ENCODE measurements at places on chromosomes 1 and 21. TPM values are rescaled to one million over a fixed set of nuclear protein-coding genes. Genes with fewer than 3 reads are reported as not detected.

DNA sequence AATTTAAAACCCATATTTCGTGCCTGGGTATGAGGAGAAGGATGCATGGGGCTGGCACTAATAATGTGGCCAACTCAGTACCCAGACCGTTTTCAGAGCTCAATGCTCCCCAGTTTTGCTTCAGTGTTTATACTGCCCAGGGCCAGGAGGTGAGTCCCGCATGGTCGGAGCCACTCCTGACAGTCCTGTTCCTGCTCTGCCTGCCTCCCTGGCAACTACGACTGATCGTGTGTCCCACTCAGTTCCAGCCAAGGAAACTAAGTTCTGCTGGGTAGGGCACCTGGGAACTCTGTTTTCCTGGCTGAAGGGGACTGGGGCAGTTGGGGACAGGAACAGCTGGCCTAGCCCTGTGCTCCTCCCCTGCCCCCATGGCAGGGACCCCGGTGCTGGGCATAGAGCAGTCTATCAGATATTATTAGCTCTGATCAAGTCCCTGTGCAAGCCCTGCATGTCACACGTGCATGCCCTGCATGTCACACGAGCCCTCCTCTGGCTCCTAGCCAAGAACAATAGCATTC, 19.2 kb downstream of the S100A7 start:
- no peak for DNase-seq

DNA sequence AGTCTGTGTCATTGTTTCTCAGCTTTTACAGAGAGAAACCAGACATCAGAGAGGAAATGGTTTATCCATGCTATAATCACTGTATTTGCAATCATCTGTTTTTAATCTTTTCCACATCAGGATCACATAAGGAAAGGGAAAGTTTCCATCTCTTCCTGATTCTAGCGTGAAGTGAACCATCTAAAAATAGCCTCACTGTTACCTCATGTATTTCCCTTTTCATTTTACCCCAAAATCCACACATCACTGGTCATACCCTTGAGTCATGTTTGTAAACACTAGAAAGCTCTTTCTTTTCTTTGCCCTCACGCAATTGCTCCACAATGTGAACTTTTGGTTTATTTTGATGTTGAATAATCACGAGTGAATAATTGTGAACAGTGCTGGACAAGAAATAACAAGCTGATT, 146.0 kb downstream of the PLA2G4A start:
- DNase-seq = no peak

DNA sequence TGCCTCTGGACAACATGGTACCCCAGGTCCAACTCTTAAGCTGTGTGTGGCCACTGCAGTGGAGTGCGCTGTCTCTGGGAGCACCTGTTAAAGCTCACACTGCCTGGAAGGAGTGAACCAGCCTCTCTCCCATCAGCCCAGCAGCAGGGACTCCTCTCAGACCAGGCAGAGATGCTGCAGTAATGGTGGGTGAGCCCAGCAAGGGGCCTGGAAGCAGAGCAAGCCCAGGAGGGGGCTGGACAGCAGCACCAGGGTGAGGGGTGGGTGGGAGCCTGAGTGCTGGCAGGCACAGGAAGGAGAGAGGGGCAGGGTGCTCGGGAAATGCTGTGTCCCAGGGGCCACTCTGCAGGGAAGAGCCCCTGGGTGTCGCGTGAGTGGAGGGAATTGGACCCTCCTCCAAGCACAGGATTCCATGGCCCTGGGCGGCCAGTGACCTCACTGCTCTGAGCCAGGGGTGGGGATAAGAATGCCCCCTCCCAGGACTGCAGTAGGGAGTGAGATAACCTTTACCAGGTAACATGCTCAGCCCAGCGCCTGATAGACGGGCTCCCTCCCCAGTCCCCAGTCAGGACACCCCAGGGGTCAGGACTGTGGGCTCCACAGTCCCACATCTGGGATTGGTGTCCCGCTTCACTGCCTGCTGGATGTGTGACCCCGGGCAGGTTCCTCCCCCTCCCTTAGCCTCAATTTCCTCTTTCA, 313.1 kb downstream of the MATN1 start:
- DNase-seq = no peak

GRCh38 chr1:183124259-183124658, 61.8 kb upstream of the LAMC2 start:
- DNase-seq = no peak

The C8B gene
- not detected for total RNA-seq

- no peak for DNase-seq
Measured at GRCh38 chr1:222920169-222920568, 105.3 kb downstream of the DISP1 start.

GRCh38 chr1:73803380-73803779, 394.6 kb downstream of the LRRIQ3 start:
- no peak for DNase-seq

DNA sequence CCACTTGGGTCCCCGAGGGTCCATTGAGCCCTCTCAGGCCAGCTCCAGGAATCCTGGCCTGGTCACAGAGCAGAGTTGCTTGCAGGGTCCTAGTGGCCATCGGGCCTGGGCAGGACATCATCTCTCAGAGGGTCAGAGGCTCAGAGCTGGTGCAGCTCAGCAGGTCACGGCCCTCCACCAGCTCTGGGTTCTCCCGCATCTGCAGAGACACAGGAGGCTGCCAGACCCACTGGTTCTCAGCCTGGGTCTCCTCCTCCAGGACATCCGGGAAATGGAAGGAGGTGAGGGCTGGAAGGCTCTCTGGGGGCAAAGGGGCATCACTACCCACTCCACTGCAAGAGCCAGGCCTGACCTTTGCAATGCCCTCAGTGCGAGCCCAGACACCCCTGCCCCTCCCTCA, 6.5 kb downstream of the TMEM54 start:
- no peak for DNase-seq

- DNase-seq = no peak
Measured at GRCh38 chr1:222670110-222670509, 42.2 kb downstream of the AIDA start.

DNA sequence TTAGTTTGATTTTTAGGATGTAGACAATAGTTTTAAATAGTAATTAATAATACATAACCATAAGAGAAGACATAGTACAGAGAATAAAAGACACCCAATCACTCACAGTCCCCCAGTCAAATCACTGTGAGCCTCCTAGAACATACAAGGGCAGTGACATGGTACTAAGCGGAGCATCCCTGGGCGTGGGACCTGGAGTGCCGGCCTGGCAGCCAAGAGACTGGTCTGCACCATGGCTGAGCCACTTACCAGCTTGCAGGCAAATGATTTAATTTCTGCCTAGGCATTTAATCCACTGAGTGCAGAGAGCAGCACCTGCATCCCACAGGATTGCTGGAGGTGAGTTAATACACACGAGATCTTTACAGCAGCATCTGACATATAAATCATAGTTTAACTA, 20.4 kb downstream of the SDHB start:
- no peak for DNase-seq

DNA sequence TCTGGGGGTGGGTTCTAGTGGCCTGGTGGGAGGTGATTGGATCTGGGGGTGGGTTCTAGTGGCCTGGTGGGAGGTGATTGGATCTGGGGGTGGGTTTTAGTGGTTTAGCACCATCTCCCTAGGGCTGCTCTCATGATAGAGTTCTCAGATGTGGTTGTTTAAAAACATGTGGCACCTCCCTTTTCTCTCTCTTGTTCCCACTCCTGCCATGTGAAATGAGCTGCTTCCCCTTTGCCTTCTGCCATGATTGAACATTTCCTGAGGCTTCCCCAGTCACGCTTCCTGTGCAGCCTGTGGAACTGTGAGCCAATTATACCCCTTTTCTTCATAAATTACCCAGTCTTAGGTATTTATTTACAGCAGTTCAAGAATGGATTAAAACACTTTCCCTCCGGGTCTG, 327.3 kb upstream of the AJAP1 start:
- no peak for DNase-seq

DNA sequence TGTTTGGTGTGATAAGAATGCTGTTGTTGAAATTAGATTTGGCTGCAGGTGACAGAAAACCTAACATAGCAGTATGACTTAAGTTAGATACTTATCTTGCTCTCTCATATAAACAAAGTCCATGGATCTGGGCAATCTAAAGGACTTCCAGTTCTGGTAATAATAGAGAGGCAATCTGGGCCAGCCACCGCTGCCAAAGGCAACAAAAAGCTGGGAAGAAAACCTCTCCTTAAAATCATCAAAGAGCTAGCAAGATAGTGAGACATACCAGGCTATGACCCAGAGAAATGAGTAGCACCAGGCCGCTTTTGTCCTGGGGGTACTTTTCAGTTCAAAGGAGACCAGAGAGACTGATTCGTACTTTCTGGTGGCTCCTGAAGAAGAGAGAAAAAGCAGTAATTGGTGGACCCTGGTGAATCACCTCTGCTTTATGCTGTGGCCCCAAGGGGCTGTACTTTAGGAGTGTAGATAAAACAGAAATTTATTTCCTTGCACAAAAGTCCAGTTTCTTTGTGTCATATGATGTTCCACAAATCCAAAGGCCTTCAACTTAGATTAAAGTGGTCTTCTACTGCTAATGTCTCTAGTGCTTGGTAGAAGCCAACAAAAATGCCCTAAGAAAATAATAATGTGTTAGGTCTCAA, 125.4 kb downstream of the TBX19 start:
- DNase-seq = no peak

DNA sequence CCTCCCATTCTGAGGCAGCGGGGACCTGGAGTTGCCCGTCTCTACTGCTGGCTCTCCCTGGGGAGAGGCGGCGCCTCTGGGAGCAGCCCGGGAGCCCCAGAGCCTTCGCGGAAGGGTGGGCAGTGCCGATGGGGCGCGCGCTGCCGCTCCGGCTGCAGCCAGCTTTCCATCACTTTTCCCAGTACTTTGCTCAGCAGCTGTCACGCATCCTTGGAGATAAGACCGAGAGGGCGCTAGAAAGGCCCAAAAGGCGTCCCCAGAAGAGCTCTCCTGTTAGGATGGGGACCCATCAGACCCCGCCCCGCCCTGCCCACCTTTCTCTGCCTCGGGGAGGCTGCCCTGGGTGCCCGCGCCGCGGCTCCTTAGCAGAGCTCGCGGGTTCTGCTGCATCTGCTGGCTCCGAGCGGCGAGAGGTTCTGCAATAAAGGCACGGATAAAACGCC, 534 bp downstream of the KCNH1 start:
- DNase-seq = peak; percentile 8

DNA sequence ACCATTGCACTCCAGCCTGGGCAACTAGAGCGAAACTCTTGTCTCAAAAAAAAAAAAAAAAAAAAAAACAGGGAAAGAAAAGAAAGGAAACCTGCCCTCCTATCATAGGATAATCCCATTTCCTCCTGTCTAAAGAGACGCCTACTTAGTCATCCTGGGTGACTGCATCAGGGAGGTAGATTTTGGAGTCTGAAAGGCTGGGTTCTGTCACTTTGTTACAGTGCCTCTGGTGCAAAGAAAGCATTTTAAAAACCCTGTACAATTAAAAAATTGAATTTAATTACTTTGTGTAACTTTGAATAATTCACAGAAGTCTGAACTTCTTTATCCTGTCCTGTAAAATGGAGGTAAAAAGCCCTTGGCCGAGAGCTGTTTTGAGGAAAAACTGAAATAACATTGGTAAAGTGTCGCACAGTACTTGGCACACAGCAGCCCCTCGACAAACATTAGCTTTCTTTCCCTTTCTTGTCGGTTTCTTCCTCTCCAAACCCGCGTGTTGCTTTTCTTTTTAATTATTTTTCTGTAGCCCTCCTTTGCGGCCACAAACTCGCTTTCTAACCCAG, 657 bp upstream of the HDAC1 start:
- no peak for DNase-seq

DNA sequence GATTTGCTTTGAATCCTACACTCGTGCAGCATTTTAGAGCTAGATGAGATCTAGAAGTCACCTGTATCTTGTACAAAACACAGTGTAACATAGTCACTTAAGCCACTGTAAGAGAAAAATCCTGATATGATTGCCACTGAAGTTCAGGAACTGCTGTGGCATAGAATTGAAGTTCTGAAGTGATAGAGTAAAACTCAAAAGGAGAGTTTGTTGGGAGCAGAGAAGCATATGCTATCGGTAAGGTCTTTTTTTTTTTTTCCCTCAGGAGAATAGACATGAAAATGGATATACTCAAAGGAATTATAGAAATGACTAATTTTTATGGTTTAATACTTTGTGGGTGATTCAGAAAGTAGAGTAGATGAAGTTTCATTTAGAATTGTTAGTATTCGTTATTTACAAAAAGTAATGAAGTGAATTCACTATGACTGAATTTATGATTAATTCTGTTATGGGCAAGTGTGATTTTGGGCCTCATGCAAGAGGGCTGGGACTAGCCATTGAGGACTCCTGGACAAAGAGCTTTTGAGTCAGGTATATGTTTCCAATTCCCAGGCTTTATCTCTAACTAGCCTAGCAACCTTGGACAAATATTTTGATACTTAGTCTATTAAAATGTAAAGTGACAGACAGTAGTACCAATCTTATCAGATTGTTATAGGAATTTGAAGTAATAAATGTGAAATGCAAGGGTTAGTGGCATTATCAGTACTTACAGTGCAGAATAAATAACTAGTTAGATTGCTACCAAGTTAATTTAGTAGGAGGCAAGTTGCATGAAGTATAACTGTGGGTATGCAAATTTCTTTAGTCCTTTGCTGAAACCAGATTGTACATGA, 3.1 kb downstream of the KCTD3 start:
- no peak for DNase-seq

The CYYR1 gene
- total RNA-seq = not detected

The CATSPERE gene
- 0.47 TPM for total RNA-seq

DNA sequence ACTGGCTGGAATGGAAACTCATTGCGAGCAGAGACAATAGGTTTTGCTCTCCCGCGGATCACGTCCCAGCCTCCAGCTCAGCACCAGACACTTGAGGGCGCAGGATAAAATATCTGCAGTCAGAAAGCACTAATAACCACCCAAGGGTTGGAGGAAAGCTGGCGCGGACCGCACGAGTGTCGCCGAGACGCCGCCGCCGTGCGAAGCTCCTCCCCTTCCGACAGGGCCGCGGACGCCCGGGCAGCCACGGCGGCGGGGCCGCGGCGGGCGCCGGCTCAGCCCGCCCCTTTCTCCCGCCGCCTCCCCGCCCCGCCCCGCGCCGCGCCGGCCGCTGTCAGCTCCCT, at the start of gene CMPK1:
Gene CMPK1, plus strand, starts transcription at position 213 of the 344 bp plus-strand sequence. CDS start 156 bp downstream, outside the sequence.
- DNase-seq = peak; percentile 49

DNA sequence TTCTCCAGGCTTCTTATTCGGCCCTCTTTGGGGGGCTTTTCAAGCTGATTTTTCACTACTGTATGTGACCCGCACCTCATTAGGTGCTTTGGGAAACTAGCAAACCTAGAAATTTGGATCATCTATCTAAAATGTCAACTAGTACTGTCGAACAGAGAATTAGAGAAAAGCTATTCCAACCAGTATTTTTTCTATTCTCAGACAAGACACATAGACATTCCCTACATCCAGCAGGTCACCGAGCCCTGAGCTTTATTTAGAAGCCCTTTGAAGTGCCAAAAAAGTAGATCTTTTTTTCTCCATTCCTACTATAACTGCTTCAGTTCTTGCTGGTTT, 310 bp upstream of the SSR2 start:
- no peak for DNase-seq

GRCh38 chr1:56986397-56986796, 20.6 kb upstream of the C8B start:
- DNase-seq = no peak

GRCh38 chr1:25760871-25761270, 39.1 kb upstream of the SELENON start:
- DNase-seq = no peak

- DNase-seq = no peak
Measured at GRCh38 chr1:63859480-63860275, 85.9 kb downstream of the ROR1 start.

- no peak for DNase-seq
Measured at GRCh38 chr1:55624766-55625165, 409.6 kb upstream of the USP24 start.
